ENCODE measurements at places on chromosomes 6 and 20.
A peak's percentile ranks its signal among the peaks of the same experiment; 100 is the strongest.

- DNase-seq: no peak
These were observed 1.6 kb upstream of the PRL start for GRCh38 chr6:22298475-22298890.

DNA sequence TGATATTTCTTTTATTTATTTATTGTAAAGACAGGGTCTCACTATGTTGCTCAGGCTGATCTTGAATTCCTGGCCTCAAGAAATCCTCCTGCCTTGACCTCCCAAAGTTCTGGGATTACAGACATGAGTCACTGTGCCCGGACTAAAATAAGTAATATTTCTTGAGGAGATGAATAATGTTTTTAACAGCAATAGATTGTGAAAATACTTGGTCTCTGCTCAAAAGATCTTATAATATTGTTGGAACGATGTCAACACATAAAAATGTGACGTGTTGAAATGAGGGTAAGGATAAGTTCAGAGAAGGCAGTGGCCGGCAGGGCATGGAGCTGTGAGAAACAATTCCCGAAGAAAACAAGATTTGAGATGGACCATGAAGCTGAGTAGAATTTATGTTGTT is 178.7 kb downstream of the GJA1 start:
- peak; percentile 16 for DNase-seq

DNA sequence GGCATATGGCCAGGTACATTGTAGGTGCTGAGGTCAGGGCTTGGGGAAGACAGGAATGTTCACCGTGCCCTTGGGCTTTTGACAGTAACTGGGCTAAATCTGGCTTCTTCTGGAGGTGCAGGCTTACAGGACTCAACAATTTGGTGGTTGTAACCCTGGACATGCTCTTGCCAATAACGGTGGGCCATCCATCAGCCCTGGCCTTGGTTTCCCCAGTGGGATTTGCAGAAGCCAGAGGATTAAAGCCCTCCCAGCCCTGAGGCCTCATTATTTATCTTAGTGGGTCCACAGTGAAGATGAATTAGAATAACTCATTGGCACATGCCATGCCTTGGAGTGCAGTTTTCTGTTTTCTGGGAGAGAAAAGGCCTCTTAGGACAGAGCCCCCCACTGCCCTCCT is 44.0 kb downstream of the TOX2 start:
- no peak for DNase-seq

DNA sequence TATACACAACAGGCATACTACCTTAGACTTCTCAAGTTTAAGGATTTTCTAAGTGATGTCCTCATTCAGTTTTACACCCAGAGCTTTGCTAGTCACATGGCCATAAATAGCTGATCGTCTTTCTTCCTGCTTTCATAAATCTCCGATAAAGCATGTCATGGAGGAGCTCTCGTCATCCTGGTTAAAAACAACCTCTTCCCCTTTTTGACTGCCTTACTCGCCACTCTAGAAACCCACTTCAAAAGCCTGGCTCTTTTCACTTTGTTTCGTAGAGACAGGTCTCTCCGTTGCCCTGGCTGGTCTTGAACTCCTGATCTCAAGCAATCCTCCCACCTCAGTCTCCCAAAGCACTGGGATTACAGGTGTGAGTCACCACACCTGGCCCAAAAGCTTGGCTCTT is 67.0 kb upstream of the SMIM29 start:
- DNase-seq: no peak

GRCh38 chr6:39853604-39854003 is 61.4 kb downstream of the DAAM2 start:
- no peak for DNase-seq

DNA sequence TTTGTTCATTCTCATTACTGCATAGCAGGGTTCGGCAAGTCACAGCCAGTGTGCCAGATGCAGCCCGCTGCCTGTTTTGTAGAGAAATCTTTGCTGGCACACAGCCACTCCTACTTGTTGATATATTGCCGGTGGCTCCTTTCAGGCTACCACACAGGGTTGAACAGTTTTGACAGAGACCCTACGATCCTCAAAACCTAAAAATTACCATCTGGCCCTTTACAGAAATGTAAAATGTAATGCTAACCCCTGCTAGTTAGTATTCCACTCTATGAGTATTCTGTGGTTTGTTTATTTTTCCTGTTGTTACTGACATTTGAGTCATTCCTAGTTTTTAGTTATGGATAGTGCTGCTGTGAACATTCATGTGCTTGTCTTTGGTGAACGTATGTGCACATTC is 11.5 kb downstream of the DHX35 start:
- DNase-seq: no peak

DNA sequence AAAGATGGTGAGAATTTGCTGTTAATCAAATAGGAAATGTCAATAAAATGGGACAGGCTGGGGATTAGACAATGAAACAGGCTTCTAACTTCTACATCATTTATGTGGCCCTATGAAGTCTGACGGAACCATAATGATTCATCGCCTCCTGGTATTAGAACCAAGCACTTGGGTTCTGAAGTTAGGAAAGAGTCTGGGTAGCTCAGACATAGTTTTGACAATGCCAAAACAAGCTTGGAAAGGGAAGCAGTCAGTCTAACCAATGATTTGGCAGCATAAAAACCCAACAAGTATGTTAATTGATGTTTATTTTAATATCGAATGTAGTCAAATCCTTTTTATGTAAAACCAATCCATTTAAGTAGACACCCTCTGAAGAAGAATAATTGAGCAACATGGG is 160.8 kb upstream of the RSPO3 start:
- DNase-seq: no peak

- peak; percentile 86 for DNase-seq
These were observed 35.3 kb upstream of the EZR start for GRCh38 chr6:158854214-158855101.

DNA sequence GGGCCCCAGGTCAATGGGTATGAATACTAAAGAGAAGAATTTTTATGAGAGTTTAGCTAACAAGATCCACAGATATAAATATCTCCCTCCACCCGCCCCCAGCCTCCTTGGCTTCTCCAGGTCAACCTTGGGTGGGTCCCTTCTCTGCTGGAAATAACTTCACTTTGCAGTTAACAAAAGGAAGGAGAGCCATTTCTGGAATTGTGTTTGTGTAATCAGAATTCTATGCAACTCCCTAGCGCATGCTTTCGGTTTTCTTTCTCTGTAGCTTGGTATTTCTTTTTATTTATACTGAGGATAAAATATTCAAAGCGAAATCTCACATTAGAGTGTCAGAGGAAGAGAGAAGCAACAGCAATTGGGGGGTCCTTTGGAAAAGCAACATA is 27.1 kb downstream of the RIPOR2 start:
- no peak for DNase-seq

- peak; percentile 43 for DNase-seq
These were observed 134.4 kb downstream of the ARHGAP18 start for GRCh38 chr6:129575378-129576118.

DNA sequence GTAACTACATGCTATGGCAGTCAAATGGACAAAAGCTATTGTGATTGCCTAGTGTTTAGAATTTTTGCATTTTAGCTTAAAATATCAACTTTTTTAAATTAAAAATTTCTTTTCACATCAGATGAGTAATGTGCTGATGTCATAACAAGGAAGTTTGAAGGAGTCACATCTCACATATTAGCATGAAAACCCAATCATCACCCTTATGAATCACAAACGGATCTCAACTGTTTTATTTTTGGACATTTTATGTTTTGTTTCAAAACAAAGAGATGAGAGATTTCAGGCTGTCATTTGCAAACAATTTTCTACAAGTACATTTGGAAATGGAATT is 53.6 kb upstream of the TRERF1 start:
- DNase-seq: no peak

Data from NCI-H226 (cell line).